Hippocampal formation (tissue), 2 donors: ENCODE measurements at places on chromosomes 5 and 9.

- no peak for DNase-seq
These were observed 18.5 kb downstream of the ATOX1 start for GRCh38 chr5:151739939-151740335.

DNA sequence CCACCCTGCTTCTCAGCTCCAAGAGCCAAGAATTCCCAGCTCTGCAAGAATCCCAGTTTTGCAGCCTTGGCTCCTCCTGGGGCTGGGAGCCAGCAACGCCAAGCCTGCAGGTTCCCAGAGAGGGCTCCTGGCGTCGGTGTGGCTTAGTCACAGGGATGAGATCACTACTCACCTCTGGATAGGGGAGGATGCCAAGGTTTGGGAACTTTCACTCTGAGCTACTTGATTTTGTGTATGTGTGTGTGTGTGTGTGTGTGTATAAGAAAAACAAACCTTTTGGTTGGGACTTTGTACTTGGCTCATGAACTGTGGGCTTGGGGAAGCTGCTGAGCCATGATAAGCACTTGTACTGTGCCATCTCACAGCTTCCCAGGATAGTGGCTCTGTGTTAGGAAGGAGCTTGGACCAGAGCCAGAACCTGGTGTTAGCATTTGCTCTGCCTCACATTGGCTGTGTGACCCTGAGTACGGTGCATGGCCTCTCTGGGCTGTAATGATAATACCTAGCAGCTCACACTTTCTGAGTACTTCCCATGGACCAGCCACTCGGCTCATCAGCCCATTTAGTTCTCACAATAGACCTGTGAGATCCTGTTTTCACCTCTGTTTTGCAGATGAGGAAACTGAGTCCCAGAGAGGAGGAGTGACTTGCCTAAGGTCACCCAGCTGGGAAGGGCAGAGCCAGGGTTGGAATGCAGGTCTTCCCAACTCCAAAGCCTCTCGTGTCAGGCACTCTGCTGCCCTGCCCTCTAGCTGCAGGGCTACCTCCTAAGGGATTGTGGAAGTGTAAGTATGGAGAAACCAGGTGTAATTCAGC, 41.4 kb upstream of the DAB2IP start:
- DNase-seq = no peak

DNA sequence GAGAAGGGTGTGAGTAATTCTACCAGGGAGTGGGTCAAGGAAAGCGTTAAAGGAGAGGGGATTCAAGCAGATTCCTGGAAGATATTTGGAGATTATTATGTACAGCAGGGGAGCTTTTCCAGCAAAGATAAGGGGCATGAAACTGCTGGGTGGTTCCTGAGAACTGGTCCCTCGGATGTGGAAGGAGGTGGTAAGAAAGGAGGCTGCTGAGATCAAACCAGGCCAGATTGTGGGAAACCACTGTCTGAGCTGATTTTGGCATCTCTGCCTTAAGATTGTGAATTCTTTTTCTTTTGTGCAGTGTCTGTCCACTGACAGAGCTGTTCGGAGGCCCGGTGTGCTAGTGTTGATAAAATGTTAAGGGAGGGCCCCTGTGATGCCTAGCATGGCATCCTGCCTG, 45.4 kb downstream of the SNX30 start:
- no peak for DNase-seq

GRCh38 chr5:110757118-110757729, 18.4 kb downstream of the SLC25A46 start:
- no peak for DNase-seq

GRCh38 chr5:14783691-14784090, 87.9 kb downstream of the ANKH start:
- DNase-seq = no peak

- DNase-seq = no peak
These were observed 43.9 kb upstream of the CEP72 start for GRCh38 chr5:568061-568781.

- no peak for DNase-seq
These were observed 18.1 kb downstream of the SLC12A2 start for GRCh38 chr5:128101676-128102075.

DNA sequence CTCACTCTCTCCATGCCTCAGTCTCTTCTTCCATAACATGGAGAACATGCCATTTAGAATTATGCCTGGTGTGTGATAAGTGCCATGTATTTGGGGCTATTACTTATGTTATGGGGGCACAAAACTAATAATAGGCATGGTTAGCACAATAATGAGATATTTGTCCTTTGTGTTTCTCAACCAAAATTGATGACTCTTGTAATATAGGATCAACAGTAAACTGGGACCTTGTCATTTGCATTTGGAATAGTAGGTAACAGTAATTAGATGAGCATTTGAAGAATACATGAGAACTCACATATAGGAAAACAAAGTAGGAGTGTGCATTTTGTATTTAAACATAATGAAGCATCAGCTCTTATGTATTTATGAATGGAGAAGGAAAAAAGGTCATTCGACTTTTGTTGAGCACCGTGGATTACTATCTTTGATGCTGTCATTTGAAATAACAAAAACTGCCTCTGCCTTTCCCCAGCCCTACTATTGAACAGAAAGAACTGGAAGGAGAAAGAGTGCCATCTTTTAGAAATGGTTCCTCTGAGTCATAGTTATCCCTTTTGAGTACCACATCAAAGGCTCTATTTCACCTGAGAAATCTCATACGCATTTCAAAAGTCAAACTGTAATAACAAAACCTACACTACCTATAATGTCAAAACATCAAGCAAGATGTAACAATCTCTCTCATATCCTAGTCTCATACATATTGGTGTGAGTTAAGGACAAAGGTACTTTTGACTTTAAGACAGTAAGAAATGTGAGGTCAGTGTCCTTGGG, 655.2 kb downstream of the PDE4D start:
- DNase-seq = no peak
